ENCODE measurements at places on chromosomes 11 and 22. TPM values are rescaled to one million over a fixed set of nuclear protein-coding genes. Genes with fewer than 3 reads are reported as not detected.

The OR51D1 gene
- total RNA-seq: not detected

- no peak for DNase-seq
These were observed 5.3 kb upstream of the EFCAB6 start for GRCh38 chr22:43817402-43817801.

GRCh38 chr11:82043316-82043715, 690.3 kb downstream of the FAM181B start:
- no peak for DNase-seq

GRCh38 chr22:24587948-24588347, 4.9 kb downstream of the LRRC75B start:
- DNase-seq: no peak

Data from occipital lobe (tissue), 3 donors.